Bronchus fibroblast of lung (primary cell): ENCODE measurements at places on chromosomes 13 and 19. TPM values are rescaled to one million over a fixed set of nuclear protein-coding genes. Genes with fewer than 3 reads are reported as not detected.

The DLL3 gene
- total RNA-seq, result 0.67 and 1.3 TPM in 2 replicates

The THAP8 gene
- 7.6 and 7.7 TPM in 2 replicates for total RNA-seq

The ETFB gene
- 77.2 and 84.4 TPM in 2 replicates for total RNA-seq

The CPB2 gene
- not detected in 2 replicates for total RNA-seq

The SUPT20H gene
- total RNA-seq, result 36.8 and 40.6 TPM in 2 replicates

The MIR17HG gene
- 1.6 and 4.2 TPM in 2 replicates for total RNA-seq

The CLIP3 gene
- 5.5 and 6.7 TPM in 2 replicates for total RNA-seq

The POU4F1 gene
- not detected in 2 replicates for total RNA-seq

The PLPPR3 gene
- 3.4 and 4.7 TPM in 2 replicates for total RNA-seq

The SELENOV gene
- not detected in 2 replicates for total RNA-seq

The ZNF442 gene
- 1.0 and 1.8 TPM in 2 replicates for total RNA-seq

The ATP7B gene
- 1.8 TPM in 2 replicates for total RNA-seq

The SHISA2 gene
- 0.17 and 0.30 TPM in 2 replicates for total RNA-seq

The NOVA2 gene
- total RNA-seq, result under 0.01 TPM in 1 of 2 replicates, not detected in the other

The PDX1 gene
- not detected in 2 replicates for total RNA-seq

The CEACAM16 gene
- total RNA-seq, result not detected in 2 replicates

The PGLYRP1 gene
- total RNA-seq, result not detected in 2 replicates

The GRIN3B gene
- total RNA-seq, result 0.17 and 3.1 TPM in 2 replicates
